Activated gamma-delta T cell (primary cell): ENCODE measurements at places on chromosomes 1 and 21.

- DNase-seq = no peak
Observed at GRCh38 chr1:116515702-116516101, 55.1 kb downstream of the CD58 start.

DNA sequence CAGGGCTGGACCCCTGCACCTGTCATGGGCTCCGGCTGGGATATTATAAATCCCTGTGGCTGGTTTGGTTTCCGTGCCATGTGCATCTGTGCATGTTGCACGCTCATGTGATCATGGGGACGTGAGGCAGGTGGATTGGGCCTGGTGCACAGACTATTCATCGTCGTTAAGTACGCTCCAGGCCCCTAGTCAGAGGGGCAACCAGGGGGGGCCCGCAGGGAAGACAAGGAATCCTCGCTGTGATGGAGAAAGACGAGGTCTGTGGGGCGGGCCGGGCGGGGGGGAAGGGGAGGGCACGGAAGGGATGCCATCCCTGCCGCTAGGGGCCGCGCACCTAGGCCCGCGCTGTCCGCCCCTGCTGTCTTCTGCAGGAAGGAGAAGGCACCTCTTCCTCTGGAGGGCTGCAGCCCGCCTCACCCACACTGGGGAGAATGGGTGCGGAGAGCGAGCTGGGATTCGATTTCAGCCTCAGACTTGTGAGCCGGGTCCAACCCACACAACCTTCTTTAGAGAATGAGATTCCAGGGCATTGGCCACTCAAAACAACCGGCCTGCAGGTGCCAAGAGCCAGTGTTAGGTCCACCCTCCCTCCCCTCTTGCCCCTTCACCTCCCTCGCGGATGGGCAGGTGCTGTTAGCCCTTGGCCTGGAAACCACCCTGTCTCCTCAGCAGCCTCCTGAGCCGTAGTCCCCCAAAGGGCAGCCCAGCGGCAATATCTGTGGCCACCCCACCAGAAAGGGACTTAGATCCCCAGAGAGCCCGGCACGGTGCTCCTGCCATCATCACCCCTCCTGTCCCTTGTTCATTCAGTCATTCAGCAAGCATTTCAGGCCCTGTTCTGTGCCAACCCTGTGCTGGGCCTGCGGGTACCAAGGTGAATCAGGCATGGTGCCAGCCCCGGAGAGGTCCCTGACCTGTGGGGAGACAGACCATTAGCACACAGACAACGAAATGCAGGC, 950 bp upstream of the LRP8 start:
- DNase-seq = no peak

- no peak for DNase-seq
Observed at GRCh38 chr1:11701551-11701961, 10.0 kb downstream of the DRAXIN start.

GRCh38 chr1:226209307-226210059, 14.0 kb upstream of the MIXL1 start:
- DNase-seq = no peak

GRCh38 chr1:220825819-220826551, 39.3 kb downstream of the MTARC1 start:
- no peak for DNase-seq

DNA sequence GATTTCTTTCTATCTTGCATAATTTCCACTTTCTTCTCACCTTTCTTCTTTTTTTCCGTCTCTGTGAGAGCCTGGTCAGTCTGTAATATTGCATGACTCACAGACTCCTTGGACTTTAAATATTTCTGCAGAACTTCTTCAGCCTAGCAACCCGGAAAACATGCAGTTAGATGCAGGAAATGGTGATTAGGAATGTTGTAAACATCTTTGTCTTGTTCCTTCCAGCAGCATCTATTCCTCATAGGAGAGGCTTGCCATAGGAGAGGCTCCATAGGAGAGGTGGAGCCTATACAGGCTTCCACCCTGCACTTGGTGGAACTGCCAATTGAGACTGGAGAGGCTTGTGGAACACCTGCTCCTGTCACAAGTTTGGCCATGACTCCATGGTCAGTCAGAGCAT, 10.0 kb downstream of the GBP5 start:
- no peak for DNase-seq

DNA sequence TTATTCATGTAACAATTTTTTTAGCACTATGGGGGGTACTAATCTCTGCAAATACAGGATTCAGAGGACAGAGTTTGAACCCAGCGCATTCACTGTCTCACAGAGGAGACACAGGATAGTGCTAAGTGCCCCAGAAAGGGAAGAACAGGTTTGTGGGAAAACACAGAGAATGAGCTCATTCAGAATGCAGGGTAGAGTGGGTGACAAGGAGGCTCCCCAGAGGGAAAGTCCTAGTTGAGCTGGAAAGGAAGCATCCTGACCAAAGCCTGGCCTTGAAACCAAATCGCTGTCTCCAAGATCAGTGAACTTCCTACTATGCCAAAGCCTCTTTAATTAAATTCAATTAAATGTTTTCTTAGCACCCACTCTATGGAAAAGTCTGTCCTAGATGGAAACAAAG, 19.0 kb upstream of the RGS2 start:
- DNase-seq = no peak

DNA sequence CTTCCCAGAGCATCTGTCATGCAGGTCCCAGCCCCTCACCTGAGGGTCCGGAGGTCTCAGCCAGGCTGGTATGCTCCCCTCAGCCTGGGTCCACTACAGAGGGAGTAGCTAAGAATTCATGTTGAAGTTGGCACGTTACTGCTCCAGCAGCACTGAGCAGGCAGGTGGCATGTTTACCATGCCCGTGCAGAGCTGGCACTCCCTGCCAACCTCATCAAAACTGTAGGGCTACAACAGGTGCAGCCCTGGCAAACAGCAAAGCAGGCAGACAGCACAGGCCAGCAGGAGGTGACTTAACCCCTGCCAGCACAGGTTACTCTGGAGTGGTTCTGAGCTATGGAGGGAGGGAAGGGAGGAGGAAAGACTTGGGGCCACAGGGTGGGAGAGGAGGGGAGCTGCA, 46.4 kb downstream of the NUAK2 start:
- no peak for DNase-seq

- DNase-seq = no peak
Observed at GRCh38 chr1:22855668-22856606, 116.7 kb downstream of the LACTBL1 start.

- no peak for DNase-seq
Observed at GRCh38 chr21:42199868-42200463, 19.0 kb upstream of the ABCG1 start.

DNA sequence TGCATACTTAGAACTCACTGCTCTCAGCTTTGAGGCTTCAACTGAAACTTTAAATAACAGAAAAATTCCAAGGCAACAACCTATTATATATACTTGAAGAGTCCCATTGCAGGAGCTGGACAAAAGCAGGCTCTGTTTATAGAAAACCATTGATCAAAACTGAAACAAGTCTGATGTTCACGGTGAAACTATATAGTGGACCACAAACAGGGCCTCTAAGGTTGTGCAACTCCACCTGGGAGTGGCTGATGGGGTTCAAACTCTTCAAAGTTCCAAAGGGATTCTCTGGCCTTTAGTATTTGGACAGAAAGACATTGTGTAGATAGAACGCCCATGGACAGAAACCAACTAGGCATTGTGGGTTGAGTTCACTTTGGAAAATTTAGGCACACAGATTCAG, 140.3 kb downstream of the ZC3H11B start:
- no peak for DNase-seq

DNA sequence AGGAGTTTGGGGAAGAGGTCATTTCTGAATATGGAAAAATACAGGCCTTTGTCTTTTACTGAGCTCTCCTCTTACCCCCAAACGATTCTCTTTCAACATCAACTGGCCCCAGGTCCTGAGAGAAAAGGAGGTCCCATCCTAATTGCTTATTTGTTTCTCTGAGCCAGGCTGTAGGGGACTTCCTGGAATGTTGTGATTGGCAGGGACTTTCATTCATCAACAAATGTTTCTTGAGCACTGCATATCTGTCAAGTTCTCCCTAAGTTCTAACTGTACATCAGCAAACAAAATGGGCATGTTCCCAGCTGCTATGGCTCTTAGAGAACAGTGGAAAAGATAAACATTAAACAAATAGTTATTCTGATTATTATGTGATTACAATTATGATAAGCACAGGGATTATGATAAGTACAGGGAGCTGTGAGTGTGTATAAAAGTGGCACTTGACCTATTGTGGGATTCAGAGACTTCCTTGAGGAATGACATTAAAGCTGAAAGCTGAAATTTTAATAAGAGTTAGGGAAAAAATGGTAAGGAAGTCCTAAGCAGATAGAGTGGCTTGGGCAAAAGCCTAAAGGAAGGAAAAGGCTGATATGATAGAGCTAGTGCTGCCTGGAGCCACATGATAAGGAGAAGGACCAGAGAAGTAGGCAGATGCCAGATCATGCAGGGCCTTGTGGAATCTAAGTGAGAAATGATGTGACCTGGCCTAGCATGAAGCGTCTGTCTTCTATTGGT, 11.6 kb downstream of the GPX7 start:
- DNase-seq = no peak

GRCh38 chr21:31087639-31088473, 49.6 kb upstream of the KRTAP19-8 start:
- DNase-seq = no peak

DNA sequence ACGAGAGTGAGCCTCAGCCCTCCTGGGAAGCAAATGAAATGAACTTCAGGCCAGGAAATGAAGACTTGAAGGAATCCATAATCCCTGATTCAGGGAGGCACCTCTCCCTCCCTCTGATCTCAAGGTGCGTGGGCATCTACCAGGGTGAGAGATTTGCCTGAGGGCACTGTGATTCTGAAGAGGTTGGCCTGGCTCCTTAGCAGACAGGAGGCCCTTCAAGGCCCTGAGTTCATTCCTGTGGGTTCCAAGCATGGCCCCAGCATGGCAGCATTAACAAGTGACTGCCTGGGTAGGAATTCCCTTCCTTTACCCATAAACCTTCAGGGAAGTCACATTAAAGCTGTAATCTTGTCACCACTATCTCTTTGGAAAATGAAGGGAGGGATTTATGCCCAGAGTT, 29.8 kb upstream of the IFNGR2 start:
- DNase-seq = no peak

- no peak for DNase-seq
Observed at GRCh38 chr1:212643877-212644276, 35.3 kb downstream of the ATF3 start.

- no peak for DNase-seq
Observed at GRCh38 chr1:13661539-13661938, 38.4 kb upstream of the PRDM2 start.

DNA sequence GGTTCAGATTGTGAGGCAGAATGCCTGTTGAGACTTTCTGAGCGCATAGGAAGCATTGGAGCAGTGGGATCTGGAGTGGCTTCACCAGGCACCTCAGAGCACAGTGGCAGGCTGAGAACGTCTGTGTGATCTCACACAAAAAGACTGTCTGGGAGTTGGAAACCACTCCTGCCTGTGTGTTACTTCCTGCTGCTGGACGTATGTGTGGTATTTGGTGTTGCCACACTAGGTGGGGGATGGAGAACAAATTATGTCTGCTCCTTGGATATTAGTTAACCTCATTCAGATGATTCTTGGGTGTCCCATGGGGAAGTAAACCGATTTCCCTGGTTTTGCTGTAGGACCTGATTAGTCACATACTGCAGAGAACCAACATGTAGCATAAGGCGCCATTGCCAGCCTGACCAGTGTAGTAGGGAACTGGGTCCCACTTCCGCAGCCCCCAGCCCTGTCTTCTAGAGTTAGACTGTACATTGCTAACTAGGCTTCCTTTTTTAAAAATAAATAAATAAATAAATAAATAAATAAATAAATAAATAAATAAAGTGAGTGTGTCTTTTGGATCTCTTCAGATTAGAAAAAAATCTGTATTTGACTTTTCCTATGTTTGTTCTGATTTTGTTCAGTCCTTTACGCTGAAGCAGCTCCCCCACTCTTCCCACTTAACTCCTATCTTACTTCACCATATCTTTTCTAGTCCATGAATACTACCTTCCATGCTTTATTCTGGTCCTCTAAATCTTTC, 26.9 kb downstream of the UCK2 start:
- no peak for DNase-seq

DNA sequence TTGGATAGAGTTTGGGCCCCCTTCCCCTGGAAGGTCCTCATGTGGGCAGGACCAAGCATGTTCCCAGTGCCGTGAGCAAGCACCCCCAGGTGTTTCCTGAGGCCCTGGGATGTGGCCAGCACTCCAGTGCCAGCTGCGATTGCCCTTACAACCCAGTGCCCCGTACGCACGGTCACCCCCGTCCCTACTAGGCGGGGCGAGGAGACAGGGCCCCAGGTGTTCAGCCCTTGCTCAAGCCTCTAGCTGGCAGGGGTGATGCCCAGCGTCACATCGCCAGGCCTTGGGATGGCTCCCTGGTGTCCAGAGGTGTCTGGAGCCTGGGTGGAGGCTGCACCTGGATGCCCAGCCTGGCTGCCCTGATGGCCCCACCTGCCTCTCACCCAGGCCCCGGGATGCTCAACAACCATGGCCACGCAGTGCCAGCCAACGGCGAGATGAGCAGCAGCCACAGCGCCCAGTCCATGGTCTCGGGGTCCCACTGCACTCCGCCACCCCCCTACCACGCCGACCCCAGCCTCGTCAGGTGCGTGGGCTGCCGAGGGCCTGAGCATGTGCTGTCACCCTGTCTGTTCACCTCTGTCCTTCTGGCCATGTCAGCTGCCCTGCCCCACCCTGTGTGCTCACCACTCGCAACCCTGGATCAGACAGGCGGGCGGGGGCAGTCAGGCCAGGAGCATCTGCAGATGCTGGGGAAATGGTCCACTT, 21.6 kb upstream of the CCDC27 start:
- no peak for DNase-seq

DNA sequence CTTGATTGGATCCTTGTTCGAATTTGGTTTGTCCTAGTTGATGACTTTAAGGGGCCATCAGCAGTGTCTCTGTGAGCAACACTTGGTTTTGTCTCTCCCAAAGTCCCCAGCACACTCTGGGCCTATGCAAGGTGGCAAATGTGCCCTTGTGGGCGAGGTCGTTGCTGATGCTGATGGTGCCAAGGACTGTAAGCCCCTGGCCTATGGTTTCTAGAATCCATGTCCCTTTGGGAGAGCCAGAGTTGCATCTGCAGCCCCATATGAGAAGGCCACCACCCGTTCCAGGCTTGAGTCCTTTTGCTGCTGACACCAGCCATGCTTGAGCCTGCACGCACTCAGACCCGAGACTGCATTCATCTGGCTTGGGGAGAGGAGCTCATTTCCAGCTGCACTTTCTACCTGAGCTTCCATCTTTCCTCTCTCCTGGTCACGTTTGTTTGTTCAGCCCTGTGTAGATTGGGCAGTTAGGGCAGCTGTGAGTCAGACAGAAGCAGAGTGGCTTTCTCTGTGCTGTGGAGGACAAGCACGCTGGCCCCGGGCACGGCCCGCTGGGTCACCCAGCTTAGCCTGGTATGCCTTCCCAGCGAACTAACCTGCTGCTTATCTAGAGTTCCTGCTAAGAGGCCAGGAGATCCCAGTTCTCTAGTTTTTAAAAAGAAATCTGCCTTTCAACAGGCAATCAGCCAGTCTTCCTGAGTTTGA, 52.1 kb upstream of the CSF3R start:
- no peak for DNase-seq

- no peak for DNase-seq
Observed at GRCh38 chr1:55056632-55056992, 17.3 kb downstream of the PCSK9 start.

DNA sequence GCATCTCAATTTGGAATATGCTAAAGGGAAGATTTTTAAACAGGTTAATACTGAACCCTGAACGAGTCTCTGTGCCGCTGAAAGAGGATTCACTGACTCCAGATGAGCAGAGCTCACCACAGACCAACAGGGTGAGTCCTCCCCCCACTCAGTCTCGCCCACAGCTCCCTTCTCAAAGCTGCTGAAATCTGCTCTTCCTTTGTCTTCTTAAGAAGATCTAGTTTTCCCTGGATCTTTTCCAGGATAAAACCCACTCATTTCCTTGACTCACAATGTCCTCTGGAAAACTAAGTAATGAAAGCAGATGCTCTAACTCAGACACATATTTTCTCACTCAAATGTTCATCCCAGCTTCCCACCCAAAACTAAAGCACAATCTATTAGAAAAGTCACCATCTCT, 447.0 kb upstream of the PKN2 start:
- DNase-seq = no peak
